ENCODE measurements at places on chromosomes 1 and 21.

- DNase-seq: no peak
Measured at GRCh38 chr1:203322500-203323179, 17.3 kb downstream of the BTG2 start.

DNA sequence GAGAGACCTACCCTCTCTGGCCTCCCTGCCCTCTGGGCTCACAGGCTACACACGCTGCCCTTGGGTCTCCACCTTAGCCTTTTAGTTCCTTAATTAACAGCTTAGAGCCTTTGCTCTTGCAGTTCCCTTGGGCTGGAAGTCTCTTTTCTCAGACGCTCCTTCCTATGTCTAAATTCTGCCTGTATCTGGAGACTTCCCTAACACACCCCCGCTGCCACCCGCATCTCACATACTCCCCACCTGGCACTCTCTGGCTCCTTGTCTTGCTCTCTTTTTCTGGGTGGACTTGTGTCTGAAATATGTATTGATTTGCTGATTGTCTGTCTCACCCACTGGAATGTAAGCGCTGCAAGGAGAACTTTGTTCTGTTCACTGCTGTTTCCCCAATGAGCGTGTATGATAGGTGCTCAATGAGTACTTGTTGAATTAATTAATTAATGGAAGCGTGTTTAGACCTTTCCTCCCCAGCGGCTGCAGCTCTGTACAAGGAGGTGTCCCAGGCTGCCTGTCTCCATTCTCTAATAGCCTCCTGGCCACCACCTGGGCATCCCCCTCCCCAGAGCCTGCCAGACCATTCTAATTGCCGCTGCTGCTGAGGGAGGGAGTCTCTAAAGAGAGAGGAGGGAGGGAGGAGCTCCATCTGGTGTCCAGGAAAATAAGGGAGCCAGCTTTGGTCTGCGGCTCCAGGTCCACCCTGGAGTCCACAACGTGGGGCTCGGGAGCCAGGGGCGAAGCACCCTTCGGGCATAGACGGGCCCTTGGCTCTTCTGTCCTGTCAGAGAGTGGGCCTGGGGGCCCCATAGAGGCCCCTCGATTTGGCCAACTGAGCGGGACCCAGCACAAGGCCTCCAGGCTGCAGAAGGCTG lies 95.4 kb downstream of the RNF220 start:
- DNase-seq: no peak

DNA sequence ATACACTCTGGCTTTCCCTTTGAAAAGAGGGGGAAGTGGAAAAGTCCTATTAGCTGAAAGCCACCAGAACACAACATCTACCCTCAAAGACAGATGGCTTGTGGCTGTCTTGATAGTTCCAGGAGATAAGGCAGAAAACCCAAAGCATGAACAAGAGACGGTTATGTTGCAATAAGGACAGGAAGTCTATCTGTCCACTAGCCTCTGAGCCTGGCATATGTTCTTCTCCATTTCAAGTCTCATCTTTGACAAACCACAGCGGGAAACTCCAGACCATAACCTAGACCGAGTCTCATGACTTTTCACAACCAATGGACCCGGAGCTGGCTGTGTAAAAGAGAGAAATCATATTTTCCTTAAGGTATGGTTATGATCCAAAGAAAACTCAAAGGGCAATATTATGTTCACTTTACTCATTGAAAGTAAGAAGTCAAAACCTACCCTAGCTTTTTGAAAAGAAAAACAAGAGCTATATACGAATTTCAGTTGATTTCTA lies 33.8 kb downstream of the DUSP10 start:
- DNase-seq: no peak

GRCh38 chr1:232682248-232682647 lies 52.3 kb upstream of the SIPA1L2 start:
- DNase-seq: no peak

- no peak for DNase-seq
Measured at GRCh38 chr1:1779691-1780597, 1.7 kb upstream of the NADK start.

DNA sequence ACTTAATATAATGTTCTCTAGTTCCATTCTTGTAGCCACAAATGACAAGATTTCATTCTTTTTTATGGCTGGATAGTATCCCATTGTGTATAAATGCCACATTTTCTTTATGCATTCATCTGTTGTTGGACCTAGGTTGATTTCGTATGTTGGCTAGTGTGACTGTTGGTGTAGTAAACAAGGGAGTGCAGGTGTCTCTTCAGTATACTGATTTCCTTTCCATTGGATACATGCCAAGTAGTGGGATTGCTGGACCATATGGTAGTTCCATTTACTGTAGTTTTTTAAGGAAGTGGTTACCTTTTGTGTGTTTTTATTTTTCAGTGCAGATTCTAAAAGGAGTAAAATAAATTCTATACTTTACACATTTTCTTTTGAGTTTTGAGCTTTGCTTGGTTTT lies 5.7 kb downstream of the PARK7 start:
- peak; percentile 67 for DNase-seq

DNA sequence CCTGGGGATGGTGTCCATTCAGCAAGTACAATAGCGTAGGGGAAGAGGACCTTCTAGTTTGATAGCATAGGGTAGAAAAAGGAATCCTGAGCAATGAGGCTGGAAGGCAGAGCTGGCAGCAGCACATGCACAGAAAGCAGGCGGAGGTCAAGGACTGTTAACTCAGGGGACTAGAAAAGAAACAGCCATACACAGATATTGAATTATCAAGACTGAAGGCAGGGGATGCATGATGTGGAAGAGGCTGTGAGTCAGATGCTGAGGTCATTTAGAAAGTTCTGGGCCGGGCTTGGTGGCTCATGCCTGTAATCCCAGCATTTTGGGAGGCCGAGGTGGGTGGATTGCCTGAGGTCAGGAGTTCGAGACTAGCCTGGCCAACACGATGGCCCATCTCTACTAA lies 65.6 kb downstream of the OPTC start:
- no peak for DNase-seq

GRCh38 chr1:54934869-54935268 lies 45.6 kb upstream of the TMEM61 start:
- DNase-seq: no peak
